ENCODE measurements at places on chromosomes 16 and 17.

DNA sequence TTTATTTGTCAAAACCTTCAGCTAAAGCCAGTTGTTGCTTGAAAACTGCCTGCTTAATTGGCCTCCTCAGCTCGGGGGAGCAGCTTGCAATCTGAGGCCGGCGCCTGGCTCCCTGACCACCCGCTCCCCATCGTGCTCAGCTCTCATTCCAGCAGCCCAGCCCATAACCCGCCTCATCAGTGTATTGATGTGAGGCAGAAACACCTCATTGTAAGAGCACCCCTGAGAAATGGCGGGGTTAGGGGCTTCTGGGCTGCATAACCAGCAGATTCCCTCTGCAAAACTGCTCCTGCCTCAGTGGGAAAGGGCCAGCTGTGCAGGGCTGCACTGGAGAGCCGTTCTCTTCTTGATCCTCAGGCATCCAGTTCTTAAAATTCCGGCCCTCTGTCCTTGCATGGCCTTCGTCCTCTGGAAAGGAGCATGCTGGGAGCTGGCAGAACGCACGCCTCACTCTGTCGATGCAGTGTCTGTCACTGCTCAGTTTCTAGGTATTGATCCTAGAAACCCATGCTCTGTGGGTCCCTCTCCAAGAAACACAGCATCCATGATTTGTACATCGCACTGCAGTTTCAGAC, 113.8 kb upstream of the CHMP6 start:
- no peak for DNase-seq

GRCh38 chr17:39939588-39940419, 12.3 kb downstream of the LRRC3C start:
- DNase-seq: peak; percentile 34

GRCh38 chr16:56192635-56192945, 1.3 kb downstream of the GNAO1 start:
- DNase-seq: no peak

- no peak for DNase-seq
Observed at GRCh38 chr17:44840936-44841335, 6.7 kb upstream of the HIGD1B start.

- DNase-seq: peak; percentile 86
Observed at GRCh38 chr17:42287977-42288802, at the start of gene STAT5A. TSS of gene STAT5A (plus strand) at chr17:42288498. CDS start at chr17:42289412, 914 bp downstream.

GRCh38 chr16:88904676-88905365, 38.4 kb upstream of the PABPN1L start:
- no peak for DNase-seq

DNA sequence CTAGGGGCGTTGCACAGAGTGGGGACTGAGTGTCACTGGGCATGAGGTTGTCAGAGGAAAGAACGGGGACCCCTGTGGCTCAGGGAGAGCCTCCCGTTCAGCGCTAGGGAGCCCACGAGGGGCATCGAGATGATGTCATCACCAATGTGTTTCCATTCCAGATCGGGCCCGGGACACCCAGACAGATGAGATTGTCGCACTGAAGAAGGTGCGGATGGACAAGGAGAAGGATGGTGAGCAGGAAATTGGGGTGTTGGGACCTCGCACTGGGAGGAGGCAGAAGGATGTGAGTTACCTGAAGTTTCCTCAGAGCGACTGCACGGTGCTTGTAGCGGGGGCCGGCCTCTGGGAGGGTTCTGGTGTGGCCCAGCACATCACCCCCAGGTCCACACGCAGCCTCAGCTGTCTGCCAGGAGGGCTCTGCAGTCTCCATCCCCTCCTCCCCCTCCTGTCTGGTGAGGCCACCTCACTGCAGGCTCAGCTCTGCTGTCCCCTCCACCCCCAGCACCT, 4.0 kb downstream of the CDK10 start:
- no peak for DNase-seq

DNA sequence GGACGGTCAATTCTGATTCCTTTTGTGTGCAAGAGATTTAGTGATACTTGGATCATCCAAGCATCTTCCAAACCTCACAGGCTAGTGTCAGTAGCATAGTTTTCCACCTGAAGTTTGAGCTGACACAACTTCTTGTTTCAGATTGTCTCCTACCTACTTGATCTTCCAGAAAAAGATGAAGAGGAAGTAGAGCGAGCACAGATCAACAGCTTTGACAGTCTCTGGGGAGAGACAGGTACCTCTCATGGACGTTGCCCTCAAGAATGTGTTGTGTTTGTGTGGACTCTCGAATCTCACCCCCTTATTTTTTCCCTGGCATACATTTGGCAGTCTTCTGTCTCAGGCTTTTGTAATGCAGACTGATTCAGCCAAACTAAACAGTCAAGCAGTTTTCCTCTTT, 47.4 kb downstream of the CYB561 start:
- no peak for DNase-seq

DNA sequence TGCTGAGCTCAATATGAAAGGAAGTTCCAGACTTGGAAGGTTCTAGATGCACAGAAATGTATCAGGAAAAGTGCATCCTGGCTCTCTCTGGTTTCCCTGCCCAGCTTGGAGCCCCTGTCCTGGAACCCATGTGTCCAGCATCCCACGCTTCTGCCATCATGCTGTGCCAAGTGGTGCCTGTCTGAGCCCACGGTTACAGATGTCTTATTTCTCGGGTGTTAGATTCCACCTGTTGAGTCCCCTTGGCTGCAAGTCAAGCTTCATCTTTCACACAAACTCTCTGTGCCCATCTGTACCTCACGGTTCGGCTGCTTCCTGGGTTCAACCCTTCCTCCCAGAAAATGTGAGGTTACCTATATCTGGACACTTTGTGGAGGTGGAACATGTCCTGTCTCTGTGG, 22.5 kb downstream of the OR1D5 start:
- DNase-seq: no peak

DNA sequence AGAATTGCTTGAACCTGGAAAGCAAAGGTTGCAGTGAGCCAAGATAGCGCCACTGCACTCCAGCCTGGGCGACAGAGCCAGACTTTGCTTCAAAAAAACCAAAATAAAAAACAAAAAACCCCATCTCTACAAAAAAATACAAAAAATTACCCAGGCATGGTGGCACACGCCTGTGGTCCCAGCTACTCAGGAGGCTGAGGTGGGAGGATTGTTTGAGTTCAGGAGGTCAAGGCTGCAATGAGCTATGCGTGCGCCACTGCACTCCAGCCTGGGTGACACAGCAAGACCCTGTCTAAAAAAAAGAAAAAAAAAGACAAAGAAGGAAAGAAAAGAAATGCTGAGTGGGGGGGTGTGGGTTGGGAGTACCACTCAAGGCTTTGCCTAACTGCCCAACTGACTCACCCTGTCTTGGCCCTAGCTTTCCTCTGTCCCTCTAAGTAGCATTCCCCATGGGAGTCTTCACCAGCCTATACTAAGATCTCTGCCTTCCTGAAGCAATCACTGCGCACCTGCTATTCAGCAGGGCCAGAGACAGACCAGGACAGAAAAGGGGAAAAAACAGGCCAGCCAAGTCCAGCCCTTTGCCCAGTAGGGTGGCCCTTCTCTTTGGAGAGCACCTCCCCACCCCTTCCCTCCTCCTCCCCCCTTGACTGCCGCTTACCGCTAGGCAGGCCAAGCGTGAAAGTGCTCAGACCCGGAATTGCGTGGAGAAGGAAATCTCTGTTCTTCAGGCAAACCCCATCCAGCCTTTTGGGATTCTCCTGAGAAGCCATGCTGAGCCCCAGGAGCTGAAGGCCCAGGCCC, 45.8 kb downstream of the RTN4RL1 start:
- DNase-seq: no peak

Measured in GM23338 (cell line).